Fibroblast of lung (primary cell): ENCODE measurements at places on chromosomes 2 and 18. TPM values are rescaled to one million over a fixed set of nuclear protein-coding genes. Genes with fewer than 3 reads are reported as not detected.

Gene CD8A
- polyA plus RNA-seq = not detected in 2 replicates

Gene TRABD2A
- 4.4 and 9.8 TPM in 2 replicates for polyA plus RNA-seq

Gene GPR148
- not detected in 2 replicates for polyA plus RNA-seq

Gene B3GNT7
- polyA plus RNA-seq = 0.01 and 0.06 TPM in 2 replicates

Gene HEATR5B
- 11.5 and 15.7 TPM in 2 replicates for polyA plus RNA-seq

Gene BCL11A
- 0.09 TPM in 1 of 2 replicates, not detected in the other for polyA plus RNA-seq

Gene EN1
- polyA plus RNA-seq = 0.03 TPM in 1 of 2 replicates, not detected in the other

Gene CCNT2
- 10.5 and 10.8 TPM in 2 replicates for polyA plus RNA-seq

Gene TTN
- 0.14 and 0.20 TPM in 2 replicates for polyA plus RNA-seq

Gene SEPTIN10
- polyA plus RNA-seq = 91.1 and 99.4 TPM in 2 replicates

Gene DYSF
- 0.05 and 0.67 TPM in 2 replicates for polyA plus RNA-seq

Gene ANKRD62
- polyA plus RNA-seq = not detected in 2 replicates

Gene CPLX4
- not detected in 2 replicates for polyA plus RNA-seq

Gene ZNF2
- 4.4 and 5.0 TPM in 2 replicates for polyA plus RNA-seq

Gene VIL1
- polyA plus RNA-seq = not detected in 2 replicates

Gene NPAS2
- polyA plus RNA-seq = 4.9 and 8.7 TPM in 2 replicates

Gene GPR75
- polyA plus RNA-seq = 1.4 and 2.1 TPM in 2 replicates

Gene IL36B
- not detected in 2 replicates for polyA plus RNA-seq

Gene WDR12
- polyA plus RNA-seq = 35.1 and 42.3 TPM in 2 replicates

Gene ADD2
- 0.22 and 2.5 TPM in 2 replicates for polyA plus RNA-seq

Gene HTR2B
- 12.6 and 26.0 TPM in 2 replicates for polyA plus RNA-seq

Gene PSTPIP2
- polyA plus RNA-seq = 18.4 and 18.7 TPM in 2 replicates

Gene PPP1R1C
- polyA plus RNA-seq = 0.57 and 0.70 TPM in 2 replicates
